CD4-positive, alpha-beta memory T cell (primary cell): ENCODE measurements at places on chromosomes 1 and 21. TPM values are rescaled to one million over a fixed set of nuclear protein-coding genes. Genes with fewer than 3 reads are reported as not detected.

- H3K36me3 ChIP-seq, result no peaks in the 10 kb centered on the region
- H3K27ac ChIP-seq, result no peak overlapping the region
- peaks cover under 1% of the 10 kb centered on the region for H3K27me3 ChIP-seq
- H3K4me3 ChIP-seq, result no peak overlapping the region
- H3K4me1 ChIP-seq, result peaks cover 7% of the 10 kb centered on the region
- peak; percentile 72 for DNase-seq
Observed at GRCh38 chr1:201895913-201896807, 7.5 kb downstream of the SHISA4 start.

DNA sequence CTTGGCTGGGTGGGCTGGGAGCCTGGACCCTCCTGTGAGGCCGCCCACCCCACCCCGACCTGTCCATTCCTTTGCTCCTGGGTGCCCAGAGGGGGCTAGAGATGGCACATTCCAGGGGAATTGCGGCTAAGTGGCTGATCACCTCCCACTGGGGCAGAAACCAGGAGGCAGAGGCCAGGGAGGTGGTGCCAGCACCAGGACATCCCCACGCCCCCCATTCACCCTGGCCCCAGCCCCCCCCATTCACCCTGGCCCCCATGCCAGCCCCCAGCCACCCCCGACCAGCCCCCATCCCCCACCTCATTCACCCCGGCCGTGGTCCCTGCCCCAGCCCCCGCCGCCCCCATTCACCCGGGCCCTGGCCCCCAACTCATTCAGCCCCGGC is 6.2 kb downstream of the C1QTNF12 start:
- no peak overlapping the region for H3K27ac ChIP-seq
- no peak for DNase-seq
- no peaks in the 10 kb centered on the region for H3K36me3 ChIP-seq
- no peaks in the 10 kb centered on the region for H3K4me1 ChIP-seq
- no peak overlapping the region for H3K4me3 ChIP-seq

DNA sequence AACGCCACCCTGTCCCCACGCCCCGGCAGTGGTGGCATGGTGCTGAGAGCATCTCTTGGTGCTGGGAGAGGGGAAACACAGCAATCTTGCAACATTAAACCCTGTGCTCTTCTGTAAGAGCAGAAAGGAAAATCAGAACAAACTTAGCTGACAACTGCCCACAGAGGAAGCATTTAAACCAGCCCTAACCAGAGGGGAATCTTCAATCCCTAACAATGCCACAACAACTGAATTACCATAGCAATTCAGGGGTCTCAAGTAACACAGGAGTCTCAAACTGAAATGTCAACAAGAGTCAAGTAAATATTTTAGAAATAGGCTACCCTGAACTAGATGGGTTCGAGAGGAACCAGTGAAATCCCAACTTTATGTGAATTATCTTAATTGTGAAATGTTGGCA is 1983.6 kb downstream of the NCAM2 start:
- no peaks in the 10 kb centered on the region for H3K27me3 ChIP-seq
- no peak overlapping the region for H3K27ac ChIP-seq
- no peak overlapping the region for H3K4me3 ChIP-seq
- H3K36me3 ChIP-seq, result no peaks in the 10 kb centered on the region

OR10J1 gene
- not detected for polyA plus RNA-seq

RORC gene
- 14.8 TPM for polyA plus RNA-seq
